ENCODE measurements at places on chromosomes 2 and 18.

GRCh38 chr2:237723602-237724001 lies 75.0 kb upstream of the RBM44 start:
- no peak for DNase-seq

GRCh38 chr2:220966636-220967035 lies 605.5 kb downstream of the EPHA4 start:
- DNase-seq: no peak

DNA sequence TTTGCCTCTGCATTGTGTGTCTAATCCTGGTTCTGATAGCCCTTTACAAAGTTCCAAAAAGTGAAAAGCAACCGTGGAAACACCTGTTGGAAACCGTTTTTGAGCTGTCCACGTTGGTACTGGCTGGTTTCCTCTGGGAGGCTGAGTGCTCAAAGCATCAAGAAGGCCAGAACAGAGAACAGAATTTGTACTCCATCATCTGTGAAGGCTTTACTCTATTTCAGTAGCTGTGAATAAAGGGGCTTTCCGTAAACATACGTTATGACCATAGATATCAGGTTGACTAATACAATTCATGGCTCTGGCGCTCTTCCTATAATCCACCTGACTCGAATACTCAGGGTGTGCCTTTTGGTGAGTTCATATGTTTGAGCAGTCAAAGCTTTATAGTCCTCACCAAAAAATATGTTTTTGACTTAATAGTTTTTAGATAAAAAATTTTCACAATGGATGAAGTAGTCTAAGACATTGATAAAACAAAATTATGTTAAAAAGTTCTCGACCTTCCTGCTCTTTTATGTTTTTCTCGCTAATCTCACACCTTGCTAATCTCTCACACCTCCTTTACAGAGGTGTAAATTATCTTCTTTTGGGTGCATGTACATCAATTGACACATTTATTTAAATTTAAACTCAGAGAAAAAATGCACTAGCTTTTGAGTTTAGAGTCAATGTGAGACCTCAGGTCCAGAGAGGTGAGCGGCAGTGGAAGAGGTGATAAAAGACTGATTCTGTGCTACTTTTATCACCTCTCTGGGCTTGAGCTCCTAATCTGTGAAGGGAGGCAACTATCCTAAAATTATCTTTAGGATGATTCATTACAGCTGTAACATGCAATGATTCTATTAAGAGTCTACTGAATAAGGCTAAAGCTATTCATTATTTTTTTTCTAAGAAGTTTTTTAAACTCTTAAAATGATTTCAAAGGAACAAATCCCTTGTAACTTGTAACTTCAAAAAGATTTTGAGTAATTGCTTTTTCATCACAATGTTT lies 65.3 kb downstream of the CXCR4 start:
- no peak for DNase-seq

DNA sequence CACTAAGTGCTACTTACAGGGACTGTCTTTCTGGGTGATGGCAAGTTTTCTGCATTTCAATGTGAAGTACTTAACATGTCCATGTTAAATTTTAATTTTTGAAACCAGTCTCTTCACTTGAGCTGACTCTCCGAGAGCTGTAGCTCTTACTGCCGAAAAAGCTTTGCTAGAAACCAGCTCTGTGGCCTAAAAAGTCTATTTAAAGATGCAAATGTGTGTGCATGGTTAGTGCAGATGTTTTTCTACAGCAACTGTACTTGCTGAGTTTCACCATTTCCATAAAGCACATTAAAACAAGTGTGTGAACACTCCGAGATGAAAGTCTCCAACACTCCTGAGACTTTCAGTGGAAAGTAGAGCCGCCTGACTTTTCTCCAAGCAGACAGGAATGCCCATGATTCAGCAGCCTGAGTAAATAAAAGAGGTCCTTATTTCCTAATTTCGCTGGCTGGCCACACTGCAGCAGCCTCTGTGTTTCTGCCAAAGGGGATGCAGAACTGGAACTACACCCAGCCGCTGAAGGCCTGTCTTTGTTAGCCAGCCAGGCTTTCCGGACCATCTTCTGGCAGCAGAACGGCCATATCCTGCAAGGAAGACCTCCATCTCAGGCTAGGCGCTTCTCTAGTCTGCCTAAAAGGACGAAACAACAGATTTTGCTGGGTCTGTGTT lies 121.2 kb downstream of the ZNF521 start:
- no peak for DNase-seq

- no peak for DNase-seq
Measured at GRCh38 chr18:1999387-1999786, 571.9 kb downstream of the METTL4 start.

DNA sequence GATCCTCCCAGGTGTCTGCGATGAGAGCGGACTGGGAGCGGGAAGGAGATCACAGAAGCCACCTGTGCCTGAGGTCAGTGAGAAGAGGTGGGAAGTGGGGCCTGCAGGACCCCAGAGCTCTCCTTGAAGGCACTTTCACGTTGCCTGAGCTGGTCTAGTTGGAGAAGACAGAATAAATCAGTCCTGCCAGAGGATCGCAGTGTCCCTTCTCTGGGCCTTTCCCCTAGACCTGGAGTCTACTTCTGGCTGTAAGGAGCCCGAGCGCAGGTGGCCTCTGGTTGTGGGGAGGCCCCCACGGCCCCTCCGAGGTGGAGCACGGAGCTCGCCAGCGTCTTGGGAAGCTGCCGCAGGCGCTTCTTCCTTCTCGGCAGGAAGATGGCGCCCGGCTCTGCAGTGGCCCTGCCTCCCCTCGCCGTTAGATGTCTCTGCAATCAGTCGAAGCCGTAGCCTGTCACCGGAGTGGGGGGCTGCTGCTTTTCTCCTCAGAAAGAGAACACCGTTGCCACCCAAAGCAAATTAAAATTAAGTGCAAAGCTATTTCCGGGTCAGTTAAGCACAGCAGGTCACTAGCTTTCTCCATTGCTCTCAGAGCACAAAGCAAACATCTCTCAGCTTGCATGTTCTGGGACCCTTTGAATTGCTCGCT lies 212.0 kb upstream of the MYT1L start:
- DNase-seq: no peak

DNA sequence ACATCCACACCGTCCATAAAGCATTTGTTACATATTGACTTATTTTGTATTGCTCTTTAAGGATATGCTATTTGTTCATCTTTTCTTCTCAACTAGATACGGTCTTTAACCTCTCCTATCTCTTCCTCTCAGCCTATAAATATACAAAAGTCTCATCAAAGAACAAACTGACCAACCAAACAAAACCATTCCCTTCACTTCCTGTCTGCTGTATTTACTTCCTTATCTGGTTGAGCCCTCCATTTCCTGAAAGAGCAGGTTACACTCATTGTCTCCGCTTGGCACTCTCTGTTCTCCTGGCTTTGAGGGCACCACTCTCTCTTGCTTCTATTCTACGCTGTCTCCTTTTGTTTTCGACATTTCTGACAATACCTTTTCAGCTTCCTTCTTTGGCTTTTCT lies 431.9 kb upstream of the TCF4 start:
- DNase-seq: no peak

GRCh38 chr18:60831971-60832370 lies 459.4 kb upstream of the MC4R start:
- no peak for DNase-seq
